Cerebellar cortex (tissue), 1 donor: ENCODE measurements at places on chromosomes 13 and 19.

GRCh38 chr19:55490478-55491432, 2.5 kb downstream of the SSC5D start:
- no peak for DNase-seq

- DNase-seq = no peak
Measured at GRCh38 chr13:40186626-40187323, 479.7 kb downstream of the FOXO1 start.

GRCh38 chr19:19900139-19900728, 512 bp upstream of the ZNF93 start:
- no peak for DNase-seq

- DNase-seq = no peak
Measured at GRCh38 chr13:114109641-114110041, 22.8 kb downstream of the RASA3 start.

DNA sequence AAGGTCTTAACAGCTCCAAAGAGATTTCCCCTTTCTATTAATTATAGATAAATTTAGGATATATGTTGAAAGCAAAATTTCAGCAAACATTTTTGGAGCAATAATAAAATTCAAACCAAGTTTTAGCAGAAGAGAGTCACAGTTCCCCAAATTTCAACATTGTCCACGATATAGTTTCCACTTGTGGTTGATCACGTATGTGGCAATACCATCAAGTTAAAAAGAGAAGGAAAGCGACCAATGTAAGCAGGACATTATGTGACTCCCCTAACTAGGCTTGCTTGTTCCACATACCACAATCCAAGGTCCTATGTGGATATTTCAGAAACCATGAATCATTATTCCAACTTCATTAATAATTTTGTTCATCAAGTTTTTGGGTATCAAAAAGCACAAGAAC, 52.8 kb downstream of the ELF1 start:
- DNase-seq = no peak
